NK-92 treated with Interleukin-12 subunit alpha and Interleukin-12 subunit beta, amount 100 ng/mL, for 24 hours (cell line): ENCODE measurements at places on chromosomes 12 and 14.

DNA sequence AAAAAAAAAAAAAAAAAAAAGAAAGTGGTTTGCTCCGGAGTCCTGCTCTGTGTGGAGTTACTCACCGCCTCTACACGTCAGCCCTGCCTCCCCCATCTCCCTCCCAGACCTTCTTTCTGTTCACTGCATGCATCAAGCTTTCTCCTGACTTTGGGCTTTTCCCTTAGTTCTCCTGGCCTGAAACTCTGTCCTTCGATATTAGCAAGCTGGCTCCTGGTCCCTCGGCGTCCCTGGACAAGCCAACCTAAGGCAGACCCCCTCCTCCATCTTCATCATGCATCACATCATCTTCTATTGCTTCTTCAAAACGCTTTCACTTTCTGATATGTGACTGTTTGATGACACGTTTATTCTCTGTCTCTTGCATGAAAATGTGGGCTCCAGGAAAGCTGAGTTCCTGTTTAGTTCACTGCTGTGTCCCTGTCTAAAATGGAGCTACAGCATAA lies 40.6 kb downstream of the SLC15A4 start:
- DNase-seq = no peak

DNA sequence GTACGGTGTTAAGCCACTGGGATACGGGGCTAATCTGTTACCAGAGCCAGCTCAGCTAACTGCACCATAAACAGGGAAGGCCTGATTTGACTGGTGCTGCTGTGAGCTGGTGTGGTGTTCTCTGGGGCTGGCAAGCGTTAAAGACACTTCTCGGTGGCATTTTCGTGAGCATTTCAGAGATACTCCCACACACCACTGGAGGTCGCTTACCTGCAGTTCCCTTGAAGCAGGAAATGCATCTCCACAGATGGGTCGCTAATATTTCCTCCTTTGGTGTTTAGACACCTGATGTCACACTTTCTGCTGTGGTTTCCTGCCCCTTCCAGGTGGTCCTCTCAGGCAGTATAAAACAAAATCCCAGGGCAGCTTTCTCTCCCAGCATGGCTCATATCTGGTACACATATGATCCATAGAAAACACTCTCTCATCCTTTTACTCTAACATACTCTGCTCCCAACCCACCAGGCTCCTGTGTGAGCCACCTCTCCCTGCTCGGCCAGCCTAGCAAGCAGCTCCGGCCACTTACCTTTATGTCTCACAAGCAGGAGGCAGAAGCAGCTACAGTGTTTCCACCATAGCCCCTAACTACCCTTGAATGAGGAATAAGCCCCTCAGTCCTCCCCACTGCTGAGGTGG lies 129.9 kb upstream of the GRIN2B start:
- no peak for DNase-seq

DNA sequence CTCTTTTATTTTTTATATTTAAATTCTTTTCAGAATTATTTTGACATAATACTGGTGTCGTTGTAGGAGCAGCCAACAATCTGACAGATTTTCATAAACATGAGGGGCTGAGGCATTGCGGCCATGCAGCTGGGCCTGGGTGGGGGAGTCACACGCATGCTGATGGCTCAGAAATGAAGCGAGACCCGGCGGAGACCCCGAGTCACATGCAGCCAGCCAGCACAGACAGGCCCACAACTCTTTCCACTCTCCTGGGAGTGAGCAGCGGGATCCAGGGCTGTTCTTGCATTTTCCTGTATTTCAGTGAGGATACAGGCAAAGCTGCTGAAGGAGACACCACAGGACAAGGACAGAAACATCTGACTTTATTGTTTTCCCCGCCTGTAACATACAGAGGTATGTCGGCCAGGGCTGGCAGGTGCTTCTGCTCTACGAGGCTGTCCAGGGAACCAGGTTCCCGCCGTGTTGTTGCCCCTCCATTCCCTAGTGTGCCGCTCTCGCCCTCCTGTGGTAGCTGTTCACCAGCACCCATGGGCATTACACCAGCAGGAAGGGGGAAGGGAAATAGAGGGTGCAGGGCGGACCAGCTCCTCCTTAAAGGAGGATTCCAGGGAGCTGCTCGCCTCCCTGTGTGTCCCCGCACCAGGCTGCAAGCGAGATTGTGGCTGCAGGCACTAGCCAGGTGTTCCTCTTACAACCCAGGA lies 30.5 kb downstream of the FZD10 start:
- no peak for DNase-seq

DNA sequence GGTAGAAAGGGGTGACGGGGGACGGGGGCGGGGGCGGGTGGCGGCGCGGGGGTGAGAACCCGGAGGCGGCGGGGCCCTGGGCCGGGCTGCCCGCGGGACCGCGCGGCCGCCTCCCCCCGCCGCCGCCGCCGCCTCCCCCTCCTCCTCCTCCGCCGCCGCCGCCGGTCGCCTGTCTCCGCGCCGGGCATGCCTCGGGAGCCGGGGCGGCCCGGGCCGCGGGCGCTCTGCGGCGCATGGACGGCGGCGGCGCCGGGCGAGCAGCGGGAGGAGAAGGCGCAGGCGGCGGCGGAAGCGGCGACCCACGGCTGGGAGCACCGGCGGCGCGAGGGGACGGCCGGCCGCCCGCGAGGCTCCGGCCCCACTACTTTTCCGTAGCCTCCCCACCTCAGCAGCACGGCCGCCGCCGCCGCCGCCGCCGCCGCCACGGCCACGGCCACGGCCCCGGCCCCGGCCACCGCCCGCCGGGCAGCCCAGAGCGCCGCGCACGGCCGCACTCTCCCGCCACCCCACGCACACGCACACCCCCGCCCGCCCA lies at the start of gene NPAS3:
Gene NPAS3 (plus strand): TSS at position 161 of the 535 bp plus-strand sequence.
- no peak for DNase-seq

DNA sequence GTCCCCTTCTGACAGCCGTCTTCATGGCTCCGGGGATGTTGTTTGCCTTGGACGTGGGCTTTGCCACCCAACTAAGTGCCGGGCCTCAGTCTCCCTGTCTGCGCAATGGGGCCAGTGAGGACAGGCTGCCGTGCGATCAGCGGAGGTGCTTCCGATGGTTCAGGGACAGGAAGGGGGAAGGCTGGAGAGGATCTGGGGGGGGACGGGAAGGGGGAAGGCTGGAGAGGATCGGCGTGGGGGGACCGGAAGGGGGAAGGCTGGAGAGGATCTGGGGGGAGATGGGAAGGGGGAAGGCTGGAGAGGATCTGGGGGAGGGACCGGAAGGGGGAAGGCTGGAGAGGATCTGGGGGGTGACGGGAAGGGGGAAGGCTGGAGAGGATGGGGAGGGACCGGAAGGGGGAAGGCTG lies 3.4 kb downstream of the MMP17 start:
- DNase-seq = no peak

DNA sequence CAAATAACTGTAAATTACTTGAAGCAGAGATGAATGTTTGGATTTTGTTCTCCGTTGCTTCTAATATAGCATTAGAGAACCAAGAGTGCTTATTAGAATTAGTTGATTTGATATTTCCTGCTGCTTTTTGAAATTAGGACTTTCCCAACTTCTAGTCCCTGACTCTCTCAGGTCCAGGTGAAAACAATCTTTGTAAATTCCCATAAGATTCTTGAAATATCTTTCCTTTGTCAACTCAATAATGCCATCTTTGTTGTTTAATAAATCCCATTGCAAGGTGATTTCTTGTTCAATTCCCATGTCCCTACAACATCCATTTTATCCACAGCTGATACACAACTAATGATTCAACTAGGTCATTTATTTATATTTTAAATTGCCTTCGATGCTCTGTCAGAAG lies at the start of gene OR4K2:
Gene OR4K2 (plus strand): TSS at position 301 of the 400 bp plus-strand sequence. CDS start 1,126 bp downstream, outside the sequence.
- no peak for DNase-seq

DNA sequence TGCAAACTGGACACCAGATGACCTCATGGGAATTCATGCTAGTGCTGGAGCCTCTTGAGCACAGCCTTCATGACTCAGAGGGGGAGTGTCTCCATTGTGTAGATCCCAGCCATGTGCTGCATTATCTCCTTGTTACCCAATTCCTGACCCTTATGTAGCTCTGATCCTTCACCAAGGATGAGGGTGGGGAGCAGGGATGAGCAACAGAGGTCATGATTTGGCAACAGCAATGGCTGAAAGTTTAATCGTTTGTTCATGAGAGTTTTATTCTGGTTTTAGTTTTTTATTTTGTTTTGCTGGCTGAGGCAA lies 9.5 kb upstream of the BDKRB1 start:
- no peak for DNase-seq

- no peak for DNase-seq
Measured at GRCh38 chr14:50551877-50552276, 8.1 kb upstream of the ATL1 start.

DNA sequence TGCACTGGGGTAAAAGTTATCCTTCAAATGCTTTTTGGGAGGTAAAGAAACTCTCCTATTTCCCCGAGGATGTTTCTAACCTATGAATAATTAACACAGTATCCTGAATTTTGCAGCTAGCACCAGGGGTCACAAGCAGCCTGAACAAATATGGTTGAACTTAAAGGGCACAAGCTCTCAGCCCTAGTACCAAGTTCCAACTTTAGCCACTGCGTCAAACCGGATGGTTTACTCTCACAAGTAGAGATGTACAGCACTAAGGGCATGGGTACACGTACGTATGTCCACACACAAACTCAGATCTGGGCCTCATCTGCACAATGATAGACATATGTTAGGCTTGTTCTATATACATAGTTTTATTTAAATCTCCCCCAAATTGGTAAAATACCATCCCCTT lies 4.7 kb downstream of the CCDC88C start:
- DNase-seq = no peak

DNA sequence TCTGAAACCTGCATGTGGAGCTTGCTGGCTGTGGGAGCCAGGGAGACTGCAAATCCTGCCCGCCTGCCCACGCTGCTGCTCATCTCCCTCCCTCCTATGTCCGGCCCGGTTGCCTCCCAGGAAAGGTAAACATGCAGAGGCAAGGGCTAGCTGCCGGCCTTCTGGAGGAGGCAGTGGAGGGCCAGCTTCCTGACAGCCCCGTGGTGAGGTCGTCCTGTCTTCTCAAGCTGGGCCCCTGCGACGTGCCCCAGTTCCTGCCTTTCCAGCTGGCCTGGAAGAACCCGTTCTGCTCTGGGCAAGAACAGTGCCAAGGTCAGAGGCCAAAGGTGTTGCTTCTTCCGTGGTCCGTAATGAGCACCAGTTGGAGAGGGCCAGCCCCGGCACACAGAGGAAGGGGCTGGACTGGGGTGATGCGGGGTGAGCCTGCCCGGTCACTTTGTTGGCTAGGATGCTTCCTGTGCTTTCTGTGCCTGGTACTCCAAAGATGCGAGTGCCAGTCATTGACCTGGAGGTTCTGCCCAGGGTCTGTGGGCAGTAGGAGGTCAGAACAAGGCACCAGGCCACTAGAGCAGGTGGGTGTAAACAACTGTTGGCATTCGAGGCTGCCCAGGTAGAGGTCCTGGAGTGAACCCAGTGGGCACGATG lies 25.3 kb downstream of the TPCN1 start:
- no peak for DNase-seq

DNA sequence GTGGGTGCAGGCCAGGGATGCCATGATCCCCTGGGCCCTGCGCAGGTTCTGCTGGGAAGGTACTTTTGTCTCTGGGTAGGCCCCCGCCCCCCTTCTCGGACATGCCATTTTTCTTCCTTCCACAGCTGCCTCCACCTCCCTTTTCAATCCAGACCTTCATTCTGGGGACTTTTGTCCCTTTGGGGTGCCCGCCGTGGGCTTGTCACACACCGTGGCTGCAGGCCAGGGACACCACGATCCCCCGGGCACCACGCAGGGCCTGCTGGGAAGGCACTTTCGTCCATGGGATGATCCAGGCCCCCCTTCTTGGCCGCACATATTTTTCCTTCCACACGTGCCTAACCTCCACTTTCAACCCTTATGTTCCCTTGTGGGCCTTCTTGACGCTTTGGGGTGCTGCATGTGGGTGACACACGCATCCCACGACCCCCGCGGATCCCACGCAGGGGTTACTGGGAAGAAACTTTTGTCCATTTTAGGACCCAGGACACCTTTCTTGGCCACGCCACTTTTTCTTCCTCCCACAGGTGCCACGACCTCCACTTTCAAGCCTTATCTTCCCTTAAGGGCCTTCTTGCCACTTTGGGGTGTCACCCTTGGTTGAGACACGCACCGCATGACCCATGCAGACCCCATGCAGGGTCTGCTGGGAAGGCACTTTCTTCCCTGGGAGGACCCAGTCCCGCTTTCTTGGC lies 272.5 kb downstream of the ALG10 start:
- no peak for DNase-seq

DNA sequence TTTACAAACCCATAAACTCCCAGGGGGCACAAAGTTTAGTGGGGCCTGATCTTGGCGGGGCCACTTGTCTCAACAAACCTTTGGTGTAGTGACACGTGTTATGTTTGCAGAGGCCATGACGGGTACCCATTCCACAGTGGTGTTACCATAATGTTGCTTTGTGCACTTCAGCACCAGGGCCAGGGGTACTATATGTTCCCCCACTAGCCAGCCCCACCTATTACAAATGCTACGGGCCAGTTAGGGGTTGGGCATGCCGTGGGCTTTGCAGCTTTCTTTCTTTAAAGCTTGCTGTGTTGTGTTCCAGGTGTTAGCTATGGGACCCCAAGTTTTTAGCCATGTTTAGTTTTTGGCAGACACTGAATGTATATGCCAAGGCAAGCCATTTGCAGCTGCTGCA lies 30.8 kb upstream of the G2E3 start:
- DNase-seq = no peak

GRCh38 chr12:107580750-107581618 lies 104.6 kb upstream of the PWP1 start:
- DNase-seq = no peak

DNA sequence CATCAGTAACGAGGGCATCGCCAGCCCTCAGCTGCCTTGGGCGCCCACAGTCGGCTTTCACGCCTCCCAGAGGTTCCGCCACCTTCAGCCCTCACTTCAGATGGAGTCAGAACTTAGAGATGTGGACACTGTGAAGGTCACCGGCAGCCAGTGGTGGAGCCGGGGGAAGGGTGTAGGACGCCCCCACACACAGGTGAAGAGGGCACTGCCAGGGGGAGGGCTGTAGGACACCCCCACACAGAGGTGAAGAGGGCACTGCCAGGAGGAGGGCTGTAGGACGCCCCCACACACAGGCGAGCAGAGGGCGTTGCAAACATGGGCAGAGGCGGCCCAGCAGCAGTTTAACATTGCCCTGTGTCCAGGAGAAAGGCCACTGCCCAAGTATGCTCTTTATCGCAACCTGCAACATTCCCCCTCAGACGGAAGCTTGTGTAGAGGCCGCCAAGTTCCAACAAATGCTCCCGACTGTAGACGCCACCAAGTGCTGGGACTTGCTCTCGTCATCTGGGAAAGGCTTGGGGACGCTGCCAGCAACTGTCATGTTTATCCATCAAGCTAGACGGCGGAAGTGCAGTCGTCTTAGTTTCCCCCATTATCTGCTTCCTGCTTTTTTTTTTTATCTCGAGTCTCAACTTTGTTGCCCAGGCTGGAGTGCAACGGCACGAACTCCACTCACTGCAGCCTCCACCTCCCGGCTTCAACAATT lies 4.9 kb upstream of the ANKLE2 start:
- no peak for DNase-seq

DNA sequence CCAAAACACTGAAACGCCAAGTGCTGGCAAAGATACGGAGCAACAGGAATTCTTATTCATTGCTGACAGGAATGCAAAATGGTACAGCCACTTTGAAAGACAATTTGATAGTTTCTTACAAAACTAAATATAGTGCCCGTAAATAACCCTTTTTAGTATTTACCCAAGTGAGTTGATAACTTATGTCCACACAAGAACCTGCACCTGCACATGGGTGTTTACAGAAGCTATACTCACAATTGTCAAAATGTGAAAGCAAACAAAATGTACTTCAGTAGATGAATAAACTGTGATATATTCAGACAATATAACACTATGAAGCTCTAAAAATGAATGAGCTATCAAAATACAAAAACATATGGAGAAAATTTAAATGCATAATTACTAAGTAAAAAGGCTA lies 86.6 kb downstream of the ATXN7L3B start:
- no peak for DNase-seq
